Renal pelvis (tissue), 12 donors: ENCODE measurements at places on chromosomes 7 and 10.

- DNase-seq = no peak
Measured at GRCh38 chr7:9201928-9202327, 768.5 kb downstream of the NXPH1 start.

GRCh38 chr10:62017491-62017870 lies 116.0 kb downstream of the ARID5B start:
- no peak for DNase-seq

DNA sequence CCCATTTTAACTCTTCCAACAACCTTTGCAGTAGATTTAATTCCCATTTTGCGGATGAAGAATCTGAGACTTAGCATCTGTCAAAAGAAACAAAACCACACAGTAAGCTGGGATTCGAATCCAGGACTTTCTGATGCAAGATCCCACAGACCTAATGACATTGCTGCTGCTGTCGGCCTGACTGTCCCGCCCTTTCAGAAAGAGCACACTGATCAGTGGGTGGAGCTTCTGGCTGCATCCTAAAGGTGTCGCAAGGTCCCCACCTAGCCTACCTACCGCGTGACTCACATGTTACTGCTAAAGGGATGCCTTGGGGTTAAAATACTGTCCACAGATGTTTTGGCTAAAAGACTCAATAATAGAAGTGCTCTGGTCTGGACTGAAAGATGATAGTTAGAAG lies 134.7 kb downstream of the EMX2 start:
- no peak for DNase-seq

DNA sequence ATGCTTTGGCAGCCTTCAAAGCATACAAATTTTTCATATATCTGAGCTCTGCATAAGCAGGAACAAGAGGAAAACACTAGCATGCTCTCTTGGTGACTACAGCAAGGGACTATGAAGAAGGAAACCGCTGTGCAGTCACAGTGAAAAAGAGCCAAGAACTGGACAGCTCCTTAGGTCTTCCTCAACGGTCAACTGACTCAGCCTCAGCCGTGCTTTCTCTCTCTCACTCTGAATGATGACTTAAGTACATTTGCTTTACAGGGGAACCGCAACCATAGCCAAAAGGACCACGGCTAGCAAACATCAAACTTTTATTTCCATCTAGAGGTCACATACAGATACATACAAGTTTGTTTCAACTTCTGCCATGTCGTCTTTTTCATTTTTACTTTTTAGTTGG lies 69.9 kb downstream of the HYCC1 start:
- DNase-seq = peak; percentile 45

DNA sequence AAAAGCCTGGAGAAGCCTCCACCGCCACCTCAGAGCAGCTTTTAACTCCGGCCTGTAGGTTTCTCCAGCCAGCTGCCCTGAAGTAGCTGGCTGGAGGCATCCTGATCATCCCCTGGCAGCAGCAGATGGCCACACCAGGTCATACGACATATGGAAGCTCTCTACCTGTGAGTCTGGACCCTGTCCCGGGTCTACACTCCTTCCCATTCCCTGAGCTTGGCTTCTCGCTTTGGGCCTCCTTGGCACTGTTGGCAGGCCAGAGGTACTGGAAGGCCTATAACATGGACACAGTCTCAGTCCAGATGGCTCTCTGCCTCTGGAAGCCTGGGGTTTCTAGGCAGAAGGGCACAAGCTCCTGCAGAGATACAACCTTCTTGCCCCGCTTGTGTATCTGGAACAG lies 43.5 kb upstream of the TRIM8 start:
- DNase-seq = no peak

DNA sequence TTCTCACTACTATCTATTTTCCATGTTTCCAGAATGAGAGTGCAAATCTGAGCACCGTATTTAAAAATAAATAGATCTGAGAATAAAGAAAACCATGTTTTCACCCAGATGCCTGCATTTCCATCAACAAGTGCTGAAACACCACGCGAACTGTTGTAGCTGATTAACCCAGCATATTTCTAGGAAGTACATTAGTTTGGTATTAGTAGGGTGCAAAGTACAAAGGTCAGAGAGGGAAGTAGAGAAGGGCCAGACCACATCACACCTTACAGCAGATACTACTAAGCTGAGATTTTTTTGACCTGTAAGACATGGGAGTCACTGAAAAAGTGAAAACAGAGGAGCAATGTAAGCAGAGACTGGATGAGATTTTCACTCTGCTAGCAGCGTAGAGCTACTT lies 181.3 kb downstream of the IMMP2L start:
- DNase-seq = peak; percentile 12

DNA sequence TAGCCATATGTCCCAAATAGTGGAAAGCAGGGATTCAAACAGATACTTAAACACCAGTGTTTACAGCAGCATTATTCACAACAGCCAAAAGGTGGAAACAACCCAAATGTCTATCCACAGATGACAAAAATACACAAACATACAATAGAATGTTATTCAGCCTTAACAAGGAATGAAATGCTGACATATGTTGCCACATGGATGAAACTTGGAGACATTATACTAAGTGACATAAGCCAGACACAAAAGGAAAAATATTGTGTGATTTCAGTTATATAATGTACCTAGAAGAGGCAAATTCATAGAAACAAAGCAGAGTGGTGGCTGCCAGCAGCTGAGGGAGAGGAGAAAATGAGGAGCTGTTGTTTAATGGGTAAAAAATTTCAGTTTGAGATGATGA lies 533.9 kb upstream of the FZD8 start:
- DNase-seq = no peak

DNA sequence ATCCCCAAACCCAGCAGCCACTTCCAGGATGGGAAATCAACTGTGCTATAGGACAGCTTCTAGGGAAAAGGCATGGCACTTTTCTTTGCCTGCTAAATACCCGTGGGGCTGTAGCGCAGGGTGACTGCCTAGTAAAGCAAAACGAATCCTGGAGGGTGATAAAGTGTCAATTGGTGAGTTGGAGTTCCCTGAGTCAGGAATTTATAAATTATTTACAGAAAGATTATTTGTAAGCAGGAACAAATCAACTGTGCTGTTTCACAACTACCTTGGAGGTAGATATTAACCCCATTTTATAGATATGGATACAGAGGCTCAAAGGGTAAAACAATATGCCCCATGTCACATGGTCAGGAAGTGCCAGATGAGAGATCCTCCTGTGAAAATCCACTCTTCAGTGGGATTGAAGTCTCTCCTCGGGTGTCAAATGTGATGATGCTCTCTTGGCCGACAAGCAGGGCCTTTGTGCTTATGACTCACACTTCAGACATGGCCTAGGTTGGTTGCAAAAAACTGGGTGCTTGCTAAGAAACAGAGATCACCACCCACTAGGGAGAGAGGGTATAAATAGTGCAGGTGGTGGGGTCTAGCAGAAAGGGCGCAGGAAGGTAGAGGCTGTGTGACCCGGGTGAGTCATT lies 383.2 kb upstream of the ZMIZ1 start:
- no peak for DNase-seq

DNA sequence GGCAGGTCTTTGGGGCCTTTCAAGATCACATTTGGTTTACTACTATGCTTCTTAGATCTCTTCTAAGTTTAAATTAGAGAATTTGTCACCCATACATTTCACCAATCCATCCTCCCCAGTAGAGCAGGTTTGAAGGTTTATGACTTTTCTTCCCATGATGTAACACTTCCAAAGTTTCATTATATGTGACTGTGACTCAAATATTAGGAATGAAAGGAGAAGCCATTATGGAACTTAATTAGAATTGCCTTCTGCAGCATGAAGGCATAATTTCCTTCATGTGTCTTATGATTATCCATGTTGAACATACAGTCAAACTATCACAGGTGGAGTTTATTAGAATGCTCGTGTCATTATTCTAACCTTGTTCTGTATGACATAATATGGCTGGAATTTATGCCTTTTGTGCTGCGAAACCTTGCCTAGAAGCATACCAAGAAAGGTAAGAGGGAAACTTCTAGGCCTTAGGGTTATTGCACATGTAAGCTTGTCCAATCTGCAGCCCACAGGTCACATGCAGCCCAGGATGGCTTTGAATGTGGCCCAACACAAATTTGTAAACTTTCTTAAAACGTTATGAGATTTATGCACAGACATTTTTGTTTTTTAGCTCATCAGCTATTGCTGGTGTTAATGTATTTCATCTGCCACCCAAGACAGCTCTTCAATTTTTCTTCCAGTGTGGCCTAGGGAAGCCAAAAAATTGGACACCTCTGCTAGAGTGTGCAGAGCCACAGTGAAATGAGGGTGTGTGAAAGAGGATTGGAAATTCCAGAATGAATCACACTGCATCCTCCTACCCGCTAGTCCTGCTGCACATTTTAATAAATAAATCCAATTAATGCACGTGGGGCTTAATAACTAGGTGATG lies 133.6 kb downstream of the TMEM26 start:
- DNase-seq = no peak

DNA sequence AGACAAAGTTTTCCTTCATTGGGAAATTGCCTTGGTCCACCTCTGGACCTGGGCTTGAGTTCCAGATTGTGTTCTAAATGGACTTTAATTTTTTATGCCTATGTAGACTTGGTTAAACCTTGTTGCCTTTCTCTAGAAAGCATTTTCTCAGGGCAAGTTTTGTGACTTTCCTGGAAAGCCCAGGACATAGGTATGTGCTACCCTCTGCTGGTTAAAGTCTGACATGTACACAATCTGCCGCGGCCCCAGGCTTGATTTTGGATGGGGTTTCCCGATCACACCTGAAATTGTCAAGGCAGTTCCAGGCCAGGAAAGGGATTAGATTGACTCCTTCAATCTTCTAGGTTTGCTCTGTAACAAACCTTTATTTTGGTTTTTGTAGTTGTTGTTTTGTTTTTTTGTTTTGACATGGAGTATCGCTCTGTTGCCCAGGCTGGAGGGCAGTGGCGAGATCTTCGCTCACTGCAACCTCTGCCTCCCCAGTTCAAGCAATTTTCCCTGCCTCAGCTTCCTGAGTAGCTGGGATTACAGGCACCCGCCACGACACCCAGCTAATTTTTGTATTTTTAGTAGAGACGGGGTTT lies 14.1 kb upstream of the AKR1B10 start:
- peak; percentile 31 for DNase-seq

GRCh38 chr10:16856567-16856966 lies 39.3 kb upstream of the RSU1 start:
- DNase-seq = no peak

GRCh38 chr10:24920907-24921881 lies 31.2 kb downstream of the PRTFDC1 start:
- peak; percentile 26 for DNase-seq

- no peak for DNase-seq
Measured at GRCh38 chr7:31853380-31853779, 166.4 kb downstream of the PPP1R17 start.

GRCh38 chr7:74074770-74075169 lies 8.8 kb upstream of the LIMK1 start:
- DNase-seq = no peak

DNA sequence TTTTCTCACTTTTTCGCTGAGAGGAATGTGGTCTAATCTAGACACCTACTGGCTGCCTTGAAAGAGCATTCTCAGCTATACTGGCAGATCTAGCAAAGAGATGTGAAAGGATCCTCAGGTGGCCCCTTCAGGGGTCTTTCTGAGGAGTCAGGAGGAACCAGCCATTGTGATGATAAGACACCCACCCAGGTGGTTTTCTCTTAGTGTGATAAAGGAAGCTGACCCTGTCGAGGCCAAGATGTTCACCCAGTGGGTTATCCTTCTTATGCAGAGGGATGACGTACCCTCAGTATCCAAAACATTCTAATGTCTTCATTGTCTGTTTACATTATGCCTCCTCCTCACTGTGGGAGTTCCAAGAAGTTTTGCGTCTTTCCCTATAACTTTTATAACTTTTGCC lies 98.3 kb upstream of the LRGUK start:
- DNase-seq = no peak

- no peak for DNase-seq
Measured at GRCh38 chr7:129308047-129308446, 83.2 kb downstream of the AHCYL2 start.

GRCh38 chr10:131901181-131901829 lies 497 bp downstream of the PPP2R2D start:
- no peak for DNase-seq

GRCh38 chr10:111035542-111035941 lies 41.3 kb upstream of the ADRA2A start:
- DNase-seq = no peak

DNA sequence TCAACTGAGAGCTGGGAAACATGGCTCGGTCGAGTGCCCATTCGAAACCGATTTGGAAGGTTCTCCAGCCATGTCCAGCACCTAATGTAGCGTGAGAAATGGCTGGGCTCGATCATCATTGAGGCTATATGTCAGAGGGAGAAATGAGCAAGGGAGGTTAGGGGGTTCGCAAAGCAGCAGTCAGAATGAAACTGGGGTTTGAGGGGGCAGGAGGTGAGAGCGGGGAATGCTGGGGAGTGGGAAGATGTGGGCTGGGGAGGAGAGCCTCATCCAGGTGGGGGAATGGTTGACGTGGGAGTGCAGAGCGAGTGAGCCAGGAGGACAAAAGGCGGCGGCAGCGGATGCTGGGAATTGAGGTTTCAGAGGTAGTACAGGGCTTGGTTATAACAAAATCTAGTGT lies 34.8 kb upstream of the GALNTL5 start:
- DNase-seq = no peak

- no peak for DNase-seq
Measured at GRCh38 chr10:113131613-113132261, 181.7 kb downstream of the TCF7L2 start.

DNA sequence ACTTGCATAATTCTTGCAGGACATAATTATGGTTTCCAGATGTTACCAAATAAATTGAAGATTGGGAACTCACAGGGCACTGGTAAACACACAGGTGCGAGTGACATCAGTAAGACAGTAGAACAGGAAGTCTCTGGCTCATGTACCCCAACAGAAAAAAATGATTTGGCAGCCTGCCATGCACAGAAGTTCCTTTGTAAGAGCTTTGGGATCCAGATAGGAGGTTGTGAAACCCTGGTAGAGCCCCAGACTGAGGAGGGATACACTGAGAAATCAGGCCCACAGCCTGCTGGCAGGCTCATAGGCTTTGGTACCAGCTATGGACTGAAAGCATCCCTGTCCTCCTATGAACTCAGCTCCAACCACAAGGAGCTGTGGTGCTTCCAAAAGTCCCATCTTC lies 118.0 kb downstream of the COBL start:
- no peak for DNase-seq

- DNase-seq = no peak
Measured at GRCh38 chr7:35371221-35371620, 117.3 kb upstream of the TBX20 start.
